ENCODE measurements at places on chromosomes 2 and 18.

DNA sequence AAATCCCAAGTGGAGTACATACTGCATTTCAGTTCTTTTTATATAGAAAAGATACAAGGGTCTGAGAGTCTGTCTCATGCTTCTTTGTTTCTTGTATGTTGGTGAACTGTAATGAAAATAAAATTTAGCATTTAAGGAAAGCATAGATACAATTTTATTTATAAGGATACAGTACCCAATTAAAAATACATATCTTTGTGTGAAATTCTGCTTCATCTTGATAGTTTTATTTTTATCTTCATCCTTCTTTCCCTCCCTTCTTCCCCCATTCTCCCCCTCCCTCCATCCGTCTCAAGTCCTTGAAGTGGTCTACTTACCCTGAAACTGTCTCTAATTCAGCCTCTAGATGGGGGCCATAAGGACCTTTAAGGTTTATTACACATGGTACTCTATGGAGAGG, 359.8 kb downstream of the CDH7 start:
- no peak for DNase-seq

DNA sequence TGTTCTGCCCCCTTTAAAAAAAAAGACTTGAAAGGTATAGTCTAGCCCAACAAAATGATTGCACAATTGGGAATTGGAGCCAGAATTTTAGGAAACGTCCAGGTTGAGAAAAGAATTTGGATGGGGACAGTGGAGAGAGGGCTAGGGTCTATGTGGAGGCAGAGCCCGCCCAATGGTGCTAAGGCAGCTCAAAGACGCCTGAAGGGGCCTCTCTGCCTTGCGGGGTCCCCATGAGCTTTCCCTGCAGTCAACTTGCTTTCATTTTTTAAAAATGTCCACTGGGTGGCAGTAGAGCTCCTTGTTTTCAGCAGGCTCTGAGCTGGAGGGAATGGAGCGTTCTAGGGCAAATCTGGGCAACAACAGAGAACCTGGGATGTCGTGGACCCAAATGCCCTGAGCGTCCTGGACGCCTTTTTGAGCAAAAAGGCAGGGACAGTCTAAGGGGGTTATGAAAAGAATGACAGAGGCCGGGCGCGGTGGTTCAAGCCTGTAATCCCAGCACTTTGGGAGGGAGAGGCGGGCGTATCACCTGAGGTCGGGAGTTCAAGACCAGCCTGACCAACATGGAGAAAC, 40.2 kb upstream of the ITM2C start:
- peak; percentile 19 for DNase-seq

GRCh38 chr2:96664366-96664925, 21.9 kb downstream of the FER1L5 start:
- DNase-seq: no peak

GRCh38 chr2:37370666-37371065, 26.2 kb downstream of the QPCT start:
- no peak for DNase-seq

DNA sequence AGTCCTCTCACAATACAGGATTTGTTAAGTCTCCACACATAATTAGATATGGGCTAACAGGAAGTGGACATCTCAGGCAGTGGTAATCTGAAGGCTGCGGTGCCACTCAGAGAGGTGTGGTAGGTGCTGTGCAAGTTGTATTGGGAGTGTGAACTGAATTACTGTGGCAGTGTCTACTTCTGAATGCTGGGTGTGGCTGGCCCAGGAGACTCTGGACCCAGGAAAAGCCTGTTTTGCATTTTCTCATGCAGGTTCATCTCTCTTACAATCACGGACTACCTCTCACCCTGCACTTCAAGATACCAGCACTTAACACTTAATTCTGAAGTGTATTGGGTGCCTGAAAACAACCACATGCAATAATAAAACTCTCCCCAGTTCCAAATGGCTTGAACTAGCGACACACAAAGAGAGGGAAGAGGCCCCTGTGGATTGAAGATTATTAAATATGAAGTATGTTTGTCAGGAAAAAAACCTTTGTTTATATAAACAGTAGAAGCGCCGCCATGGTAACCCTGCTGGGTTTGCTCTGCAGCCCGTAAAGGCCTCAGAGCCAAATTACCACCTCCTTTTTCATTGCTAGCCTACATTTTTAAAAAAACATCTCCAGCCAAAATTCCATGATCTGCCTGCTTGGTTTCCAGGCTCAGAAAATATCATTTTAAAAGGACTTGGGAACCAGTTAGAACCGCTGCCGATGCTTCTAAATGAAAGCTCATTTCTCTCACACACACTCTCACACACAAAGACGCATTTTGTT, 77.5 kb downstream of the GFPT1 start:
- DNase-seq: no peak

DNA sequence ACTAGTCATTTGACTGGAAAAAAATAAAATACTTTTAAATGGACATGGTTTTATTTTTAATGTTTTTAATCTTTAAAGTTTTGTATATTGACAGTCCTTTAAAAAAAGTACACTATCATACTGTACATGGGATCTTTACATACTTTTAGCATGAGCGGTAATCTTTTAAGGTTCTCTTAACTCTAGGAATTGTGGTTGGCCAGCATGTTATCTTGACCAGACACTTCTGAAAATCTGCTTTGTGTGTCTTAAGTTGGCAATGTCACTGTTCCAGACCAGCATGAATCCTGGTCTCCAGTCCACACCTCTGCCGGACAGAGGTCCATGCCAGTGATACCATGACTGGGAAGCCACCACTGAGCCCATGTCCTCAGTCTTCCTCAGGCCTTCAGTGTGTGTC, 17.7 kb downstream of the ITGB1BP1 start:
- DNase-seq: no peak

DNA sequence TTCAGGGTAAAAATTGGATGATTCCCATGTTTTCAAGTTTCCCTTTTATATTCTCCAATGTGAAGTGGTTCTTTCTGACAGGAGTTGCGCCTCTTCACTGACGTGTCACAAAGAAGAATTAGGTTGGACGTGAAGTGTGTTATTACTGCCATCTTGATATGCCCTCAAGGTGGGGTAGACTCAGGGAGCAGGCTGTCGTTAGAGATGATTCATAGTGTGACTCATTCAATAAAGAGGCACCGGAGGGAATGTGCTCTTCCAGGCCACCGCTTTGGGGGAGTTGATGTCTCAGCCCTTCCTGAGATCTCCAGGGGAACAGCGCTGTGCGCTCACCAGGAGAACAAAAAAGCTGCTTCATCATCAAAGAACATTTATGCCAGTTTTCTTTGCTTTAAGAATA, 3.6 kb upstream of the DGKD start:
- no peak for DNase-seq

All from effector memory CD4-positive, alpha-beta T cell (primary cell).